Muscle of back (tissue), 13 donors: ENCODE measurements at places on chromosomes 16 and 17.

GRCh38 chr16:70656712-70657263, 10.4 kb downstream of the IL34 start:
- no peak for DNase-seq

DNA sequence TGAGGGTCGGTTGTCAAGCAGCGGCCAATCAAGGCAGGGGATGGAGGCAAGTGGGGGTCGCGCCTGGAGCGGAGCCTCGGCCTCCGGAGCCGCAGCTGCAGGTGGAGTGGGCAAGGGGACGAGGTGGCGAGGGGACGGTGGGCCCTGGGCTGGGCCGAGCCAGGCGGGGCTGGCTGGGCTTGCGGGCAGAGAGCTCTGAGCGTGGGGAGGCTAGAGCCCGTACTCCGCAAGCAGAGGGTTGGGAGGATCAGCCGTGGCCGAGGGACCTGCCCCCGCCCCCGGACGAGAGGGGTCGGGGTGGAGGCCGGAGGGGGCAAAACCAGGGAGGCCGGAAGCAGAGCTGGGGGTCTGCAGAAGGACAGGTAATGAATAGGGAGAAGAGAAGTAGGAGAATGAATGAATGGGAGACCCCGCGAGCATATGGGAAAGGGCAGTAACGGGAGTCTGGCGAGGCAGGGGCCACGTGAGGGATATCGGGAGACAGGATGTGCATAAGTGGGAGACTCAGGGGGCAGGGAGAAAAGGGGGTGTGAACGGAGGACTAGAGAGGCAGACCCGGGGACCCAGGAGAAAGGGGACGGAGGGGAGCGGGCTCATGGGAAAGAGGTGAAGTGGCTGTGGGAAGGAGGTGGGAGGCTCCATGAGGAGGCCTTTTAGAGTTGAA, at the start of gene KATNB1:
TSS of gene KATNB1 (plus strand) at position 16 of the 664 bp plus-strand sequence. CDS start 1,474 bp downstream, outside the sequence.
- DNase-seq: no peak

- DNase-seq: no peak
Observed at GRCh38 chr17:28973425-28973824, 22.1 kb upstream of the PHF12 start.

DNA sequence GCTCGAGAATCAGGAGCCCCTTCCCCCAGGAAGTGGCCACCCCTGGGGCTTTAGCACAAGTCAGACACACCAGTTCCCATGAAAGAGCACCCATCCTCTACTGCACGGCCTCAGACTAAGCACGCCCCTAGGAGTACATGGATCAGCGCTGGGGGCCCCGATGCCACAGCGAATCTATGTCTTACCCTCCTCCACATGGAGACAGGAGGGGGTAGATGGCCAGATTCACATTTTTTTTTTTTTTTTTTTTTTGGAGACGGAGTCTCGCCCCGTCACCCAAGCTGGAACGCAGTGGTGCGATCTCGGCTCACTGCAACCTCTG, 3.2 kb upstream of the EXOSC6 start:
- DNase-seq: no peak

GRCh38 chr17:57875290-57876022, 25.6 kb upstream of the MRPS23 start:
- peak; percentile 96 for DNase-seq

DNA sequence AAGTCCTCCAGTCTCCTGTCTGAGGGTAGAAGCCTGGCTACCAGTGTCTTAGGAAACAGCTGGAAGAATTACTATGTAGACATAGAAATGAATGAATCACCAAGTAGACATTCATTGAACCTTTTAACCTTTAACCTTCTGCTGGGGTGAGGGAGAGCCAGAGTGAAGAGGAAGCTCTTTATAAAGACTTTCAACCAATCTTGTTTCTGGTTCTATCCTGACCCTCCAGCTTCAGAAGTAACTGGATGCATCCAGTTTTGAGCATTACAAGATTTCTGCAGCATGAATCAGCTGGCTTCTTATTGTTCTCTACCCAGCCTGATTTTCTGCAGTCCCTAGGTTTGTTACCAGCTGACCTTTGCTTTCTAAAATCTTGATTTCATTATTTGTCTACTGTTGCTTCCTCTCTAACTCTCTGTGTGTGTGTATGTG, 8.5 kb downstream of the TEKT1 start:
- DNase-seq: no peak

DNA sequence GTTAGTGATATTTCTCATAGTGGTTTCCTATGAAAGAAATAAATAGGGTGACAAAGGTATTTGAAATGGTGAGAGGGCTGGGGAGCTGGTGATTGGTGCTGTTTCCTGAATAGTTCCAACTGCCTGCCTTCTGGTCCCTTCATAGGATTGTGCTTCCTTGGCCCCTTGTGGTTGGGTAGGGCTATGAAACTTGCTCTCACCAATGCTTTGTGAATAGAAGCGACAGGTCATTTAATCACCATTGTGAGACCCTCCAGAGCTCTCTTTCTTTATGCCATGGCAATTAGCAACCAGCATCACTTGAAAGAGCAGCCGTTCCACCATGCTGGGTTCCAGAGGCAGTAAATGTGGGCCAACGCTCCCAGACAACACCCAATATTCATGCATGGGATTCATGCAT, 23.7 kb upstream of the WWOX start:
- DNase-seq: no peak

DNA sequence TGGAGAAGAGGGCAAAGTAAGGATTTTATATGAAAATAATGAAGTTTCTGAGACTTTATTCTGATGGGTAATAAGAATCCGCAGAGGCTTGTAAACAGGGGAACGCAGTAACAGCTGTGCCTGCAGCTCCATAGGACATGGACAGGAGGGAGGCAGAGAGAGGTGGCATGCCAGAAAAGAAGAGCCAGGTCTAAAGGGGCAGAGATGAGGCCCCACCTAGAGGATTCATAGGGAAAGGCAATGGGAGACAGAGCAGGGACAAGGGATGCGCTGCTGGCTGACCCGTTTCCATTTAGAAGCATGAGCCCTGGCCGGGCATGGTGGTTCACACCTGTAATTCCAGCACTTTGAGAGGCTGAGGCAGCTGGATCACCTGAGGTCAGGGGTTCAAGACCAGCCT, 340.3 kb upstream of the CDH5 start:
- no peak for DNase-seq

- no peak for DNase-seq
Observed at GRCh38 chr16:72282362-72282761, 110.4 kb upstream of the PMFBP1 start.

- no peak for DNase-seq
Observed at GRCh38 chr17:4045487-4045886, 81.2 kb upstream of the ATP2A3 start.

DNA sequence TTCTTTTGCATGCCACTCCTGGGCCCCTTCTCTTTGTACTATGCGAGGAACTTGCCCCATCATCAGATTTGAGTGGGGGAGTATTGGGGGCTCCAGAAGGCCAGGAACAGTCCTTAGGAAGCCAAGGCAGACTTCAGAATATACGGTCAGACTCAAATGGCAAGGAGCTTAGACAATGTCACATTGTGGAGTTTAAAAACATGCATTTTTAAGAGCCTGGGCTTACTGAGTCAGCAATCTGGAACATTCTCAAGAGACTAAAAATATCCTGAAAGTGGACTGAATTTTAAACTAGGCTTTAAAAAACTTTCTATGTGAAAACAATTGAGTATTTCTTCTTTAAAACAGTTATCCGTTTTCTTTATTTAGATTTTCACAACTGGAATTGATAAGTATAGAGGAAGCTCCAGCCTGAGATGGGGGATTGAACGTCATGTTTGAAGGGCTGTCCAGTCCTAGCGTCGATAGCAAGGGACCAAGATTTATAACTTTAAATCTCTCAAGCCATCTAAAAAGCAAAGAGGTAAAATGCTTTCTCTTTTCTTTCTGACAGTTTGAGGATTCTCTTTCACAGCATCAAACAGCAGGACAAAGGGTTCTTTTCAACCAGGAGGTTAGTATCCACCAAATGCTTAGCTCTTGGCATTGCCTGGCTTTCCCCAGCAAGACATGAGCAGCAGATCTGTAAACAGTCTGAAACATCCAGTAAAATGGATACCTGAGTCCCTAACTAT, 45.8 kb upstream of the CDRT4 start:
- DNase-seq: no peak

DNA sequence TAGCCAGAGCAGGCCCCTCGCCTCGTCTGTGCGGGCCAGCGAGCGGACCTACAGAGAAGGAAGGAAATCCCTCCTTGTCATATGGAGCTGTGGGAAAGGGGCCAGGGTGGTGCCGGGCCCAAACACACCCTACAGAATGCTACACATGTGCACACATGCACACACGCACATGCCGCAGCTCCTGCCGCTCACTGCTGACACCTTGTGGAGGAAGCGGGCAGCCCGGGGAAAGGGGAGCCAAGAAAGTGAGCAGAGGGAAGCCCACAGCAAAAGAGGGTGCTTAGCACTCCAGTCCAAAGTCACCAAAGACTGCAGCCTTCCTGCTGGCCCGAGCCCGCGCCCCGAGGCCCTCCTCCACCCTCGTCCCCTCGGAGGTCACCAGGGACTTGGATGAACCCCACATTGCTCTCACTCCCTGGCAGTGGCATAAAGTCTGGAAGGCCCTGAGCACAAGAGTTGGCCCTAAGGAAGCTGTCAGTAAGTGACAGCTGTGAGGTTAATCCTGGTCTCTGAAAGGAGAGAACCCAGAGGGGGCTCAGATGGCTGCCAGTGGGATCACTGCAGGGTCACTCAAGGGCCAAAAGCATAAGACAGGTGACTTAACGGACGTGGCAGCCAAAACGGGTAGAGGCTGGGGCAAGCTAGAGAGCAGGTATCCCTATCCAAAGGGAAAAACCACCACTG, 68.2 kb downstream of the MYO18A start:
- DNase-seq: peak; percentile 81

DNA sequence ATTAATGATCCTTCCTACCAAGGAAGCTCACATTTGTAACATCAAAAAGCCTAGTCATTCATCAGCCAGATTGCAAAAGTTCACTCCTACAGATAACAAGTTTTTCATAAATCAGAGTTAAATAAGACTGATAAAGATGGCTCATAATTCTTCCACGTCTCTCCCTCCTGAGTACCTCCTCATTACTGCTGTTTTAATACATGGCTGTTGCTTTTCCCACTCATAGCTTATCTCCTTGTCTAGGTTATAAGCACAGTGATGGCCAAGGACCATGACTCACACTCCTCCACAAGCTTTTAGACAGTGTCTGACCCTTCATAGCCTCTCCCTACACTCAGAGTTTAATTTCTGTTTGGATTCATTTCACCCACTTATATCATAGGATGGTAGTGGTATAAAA, 100.9 kb upstream of the MON1B start:
- DNase-seq: no peak

DNA sequence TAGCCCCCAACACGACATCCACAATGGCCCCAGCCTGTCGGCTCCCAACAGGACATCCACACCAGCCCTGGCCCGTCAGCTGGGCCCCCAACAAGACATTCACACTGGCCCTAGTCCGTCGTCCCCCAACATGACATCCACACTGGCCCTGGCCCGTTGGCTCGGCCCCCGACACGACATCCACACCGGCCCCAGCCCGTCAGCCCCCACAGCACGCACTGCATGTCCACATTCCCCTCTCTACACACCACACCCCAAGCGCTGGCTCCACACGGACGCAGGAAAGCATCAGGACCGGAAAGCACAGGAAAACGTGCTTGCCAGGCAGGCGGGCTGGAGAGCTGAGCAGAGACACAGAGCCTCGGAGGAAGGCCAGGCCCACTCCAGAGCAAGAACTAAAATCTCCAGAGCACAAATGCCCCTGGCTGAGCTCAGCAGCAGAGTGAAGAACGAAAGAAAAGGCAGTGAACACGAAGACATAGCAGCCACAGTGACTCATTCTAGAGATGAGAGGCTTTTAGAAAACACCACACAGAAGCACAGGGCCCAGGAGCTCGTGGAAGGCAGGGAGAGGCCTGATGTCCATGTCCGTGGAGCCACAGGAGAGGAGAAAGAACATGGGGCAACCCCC, 50.6 kb downstream of the LMF1 start:
- DNase-seq: peak; percentile 40

- no peak for DNase-seq
Observed at GRCh38 chr17:3647769-3648555, 11.4 kb downstream of the CTNS start.

- DNase-seq: no peak
Observed at GRCh38 chr17:17890773-17891759, 54.3 kb upstream of the SREBF1 start.

DNA sequence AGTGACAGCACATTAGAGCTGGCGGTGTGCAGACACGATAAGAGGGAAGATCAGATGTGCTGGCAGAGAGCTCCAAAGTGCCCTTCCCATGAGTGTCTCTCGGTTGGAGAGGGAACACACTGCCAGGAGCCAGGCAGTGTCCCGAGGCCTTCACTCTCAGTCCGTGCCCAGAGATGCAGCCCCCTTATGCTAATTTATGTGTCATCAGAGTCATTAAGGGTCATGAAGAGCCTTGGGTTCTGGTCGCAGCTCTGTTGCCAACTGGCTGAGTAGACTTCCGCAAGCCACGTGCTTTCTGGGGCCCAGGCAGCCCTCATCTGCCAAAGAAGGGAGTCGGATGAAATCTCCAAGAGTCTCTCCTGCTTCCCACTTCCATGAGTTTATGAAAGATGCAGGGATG, 232.5 kb downstream of the MSI2 start:
- DNase-seq: no peak

- DNase-seq: peak; percentile 17
Observed at GRCh38 chr17:30344283-30345088, 10.6 kb upstream of the TMIGD1 start.
